ENCODE measurements at places on chromosomes 5 and 9.

GRCh38 chr9:105405514-105406131 is 42.2 kb upstream of the FSD1L start:
- peak; percentile 68 for DNase-seq

- peak; percentile 52 for DNase-seq
These were observed 2.2 kb downstream of the NR2F1 start for GRCh38 chr5:93585041-93585766.

DNA sequence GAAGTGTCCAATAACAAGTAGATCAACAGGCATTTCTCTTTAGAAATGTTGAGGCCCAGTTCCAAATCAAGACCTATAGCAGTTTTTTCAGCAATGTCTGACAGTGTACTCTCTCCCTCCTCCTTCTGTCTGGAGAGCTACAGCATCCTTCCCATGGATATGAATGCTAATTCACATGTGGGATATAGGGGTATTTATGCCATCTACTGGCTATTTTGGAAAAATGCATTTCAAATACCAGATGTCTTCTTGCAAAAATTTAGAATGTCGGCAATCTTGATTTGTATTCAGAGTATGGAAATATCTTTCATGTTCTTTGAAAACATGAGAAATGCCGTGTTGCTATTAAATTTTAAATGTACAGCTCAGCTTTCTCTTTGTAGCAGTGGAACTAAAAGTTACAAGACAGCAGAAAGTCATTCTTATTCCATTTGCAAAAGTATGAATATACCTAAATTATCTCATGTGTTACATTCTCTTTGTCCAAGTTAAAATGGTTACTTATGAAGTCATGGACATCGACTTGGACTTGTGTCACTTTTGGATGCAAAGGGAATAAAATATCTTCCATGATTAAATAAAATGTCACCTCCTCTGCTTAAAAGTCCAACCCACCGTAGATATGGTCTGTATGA is 647.8 kb downstream of the TAF11L14 start:
- DNase-seq, result peak; percentile 53

- no peak for DNase-seq
These were observed 190.5 kb downstream of the LURAP1L start for GRCh38 chr9:12965303-12965702.

DNA sequence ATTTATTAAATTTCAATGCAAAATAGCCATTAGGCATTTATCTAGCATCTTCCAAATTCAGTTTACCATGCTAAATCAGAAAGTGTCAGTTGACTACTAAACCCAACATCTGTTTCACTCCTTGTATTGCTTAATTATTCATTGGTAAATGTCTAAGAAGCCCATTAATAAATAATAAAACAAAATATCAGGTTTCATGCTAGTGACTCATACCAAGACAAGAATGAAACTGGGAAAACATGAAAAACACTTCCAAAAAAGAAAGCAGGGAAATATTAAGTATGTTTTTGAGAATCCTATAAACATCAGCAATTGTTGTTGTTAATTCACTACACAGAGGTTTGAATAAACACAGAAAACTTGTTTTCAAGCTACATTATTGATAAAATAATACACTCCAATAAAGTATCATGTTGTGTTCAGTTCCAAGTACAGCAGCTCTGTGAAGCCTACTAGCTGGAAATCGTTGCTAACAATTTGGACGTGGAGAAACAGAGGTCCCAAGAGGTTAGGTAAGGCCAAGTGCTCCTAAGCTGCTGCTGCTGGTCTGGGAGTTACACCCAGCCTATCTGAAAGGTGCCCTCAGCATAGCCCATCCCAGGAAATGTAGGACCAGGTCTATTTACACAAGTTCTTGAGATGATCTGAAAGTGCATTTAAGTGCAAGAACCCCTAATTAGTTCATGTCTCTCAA is 78.8 kb downstream of the GNAQ start:
- no peak for DNase-seq

DNA sequence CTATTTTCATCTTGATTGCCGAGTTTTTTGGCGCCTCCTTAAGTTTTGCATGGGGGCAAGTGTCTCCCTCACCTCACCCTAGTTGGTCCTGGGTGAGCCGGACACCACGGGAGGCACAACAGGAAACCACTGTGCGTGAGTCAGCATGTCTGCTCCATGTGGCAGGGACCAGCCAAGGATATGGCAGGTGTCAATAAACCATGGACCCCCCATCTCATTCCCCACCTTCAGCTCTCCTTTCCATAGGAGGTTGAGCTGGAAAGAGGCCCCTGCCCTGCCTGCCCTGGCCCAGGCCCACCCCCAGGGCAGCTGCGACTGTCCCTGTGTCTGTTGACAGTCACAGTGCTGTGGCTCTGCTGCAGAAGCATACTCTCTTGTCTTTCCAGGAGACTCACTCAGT is 3.1 kb downstream of the SPACA9 start:
- no peak for DNase-seq

- peak; percentile 69 for DNase-seq
These were observed 193.3 kb downstream of the NTRK2 start for GRCh38 chr9:84862810-84863287.

- no peak for DNase-seq
These were observed 39.5 kb downstream of the SNCAIP start for GRCh38 chr5:122351416-122352157.

DNA sequence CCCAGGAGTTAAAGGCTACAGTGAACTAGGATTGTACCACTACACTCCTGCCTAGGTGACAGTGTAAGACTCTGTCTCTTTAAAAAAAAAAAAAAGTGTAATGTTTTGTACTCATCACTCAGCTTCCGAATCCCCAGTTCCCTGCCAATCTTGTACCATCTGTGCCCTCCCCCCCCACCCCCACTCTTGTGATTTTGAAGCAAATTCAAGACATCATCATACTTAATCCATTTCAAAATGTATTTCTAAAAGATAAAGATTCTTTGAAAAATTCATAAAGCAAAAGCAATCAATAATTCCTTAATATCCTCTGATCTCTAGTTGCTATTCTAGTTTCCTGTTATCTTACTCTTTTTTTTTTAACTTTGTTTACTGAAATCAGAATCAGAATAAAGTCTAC is 34.9 kb upstream of the HMCN2 start:
- no peak for DNase-seq

- no peak for DNase-seq
These were observed 231.3 kb downstream of the FSTL4 start for GRCh38 chr5:133381041-133381440.

DNA sequence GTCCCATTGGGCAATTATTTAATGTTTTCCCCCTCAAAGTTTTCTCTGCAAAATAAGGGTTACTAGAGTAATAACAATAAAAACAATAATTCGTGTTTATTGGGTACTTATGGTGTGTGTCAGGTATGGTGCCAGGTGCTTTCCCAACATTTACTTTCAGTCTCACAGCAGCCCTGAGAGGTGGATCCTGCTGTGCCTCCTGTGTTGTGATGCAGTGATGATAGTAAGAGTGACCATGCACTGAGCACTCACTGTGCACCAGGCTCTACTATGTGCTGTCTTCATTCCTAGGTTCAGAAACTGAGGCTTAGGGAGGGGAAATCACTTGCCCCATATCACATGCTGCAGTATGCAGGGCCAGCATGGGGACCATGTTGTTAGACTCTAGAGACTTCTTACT is 15.5 kb downstream of the OTULINL start:
- no peak for DNase-seq

DNA sequence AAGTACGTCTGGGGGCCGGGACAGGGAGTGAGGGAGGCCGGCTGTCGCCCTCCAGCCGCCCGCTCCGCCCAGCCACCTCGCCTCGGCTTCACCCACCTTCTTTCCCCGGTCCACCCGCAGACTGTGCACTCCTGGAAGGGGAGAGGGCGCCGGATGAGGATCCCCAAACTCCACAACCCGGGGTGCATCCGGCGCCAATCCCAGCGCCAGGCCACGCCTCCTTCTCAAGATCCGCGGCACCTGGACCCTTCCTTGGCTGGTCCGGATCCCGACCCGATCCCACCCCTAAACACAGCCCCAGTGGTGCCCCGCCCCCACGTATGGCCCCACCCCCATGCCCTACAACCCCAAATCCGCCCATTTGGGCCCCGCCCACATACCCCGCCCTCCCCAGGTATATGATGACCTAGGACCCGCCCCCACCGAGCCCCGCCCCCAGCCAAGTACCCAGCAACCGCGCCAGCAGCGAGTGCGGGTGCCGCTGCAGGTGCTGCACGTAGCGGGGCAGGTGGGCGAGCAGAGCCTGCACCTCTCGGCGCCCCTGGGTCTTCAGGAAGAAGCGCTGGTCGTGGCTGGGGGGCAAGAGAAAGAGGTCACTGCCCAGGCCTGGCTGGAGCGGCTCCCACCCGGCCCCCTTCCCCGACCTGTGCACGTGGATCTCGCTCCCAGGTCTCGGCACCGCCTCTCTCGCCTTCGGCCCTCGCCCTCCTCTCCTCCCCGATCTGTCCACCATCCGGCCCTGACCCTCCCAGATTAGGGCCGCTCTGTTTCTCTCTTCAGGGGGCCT is 3.2 kb downstream of the PIP5KL1 start:
- no peak for DNase-seq

- DNase-seq, result no peak
These were observed 62.9 kb downstream of the FOCAD start for GRCh38 chr9:20746967-20747366.

DNA sequence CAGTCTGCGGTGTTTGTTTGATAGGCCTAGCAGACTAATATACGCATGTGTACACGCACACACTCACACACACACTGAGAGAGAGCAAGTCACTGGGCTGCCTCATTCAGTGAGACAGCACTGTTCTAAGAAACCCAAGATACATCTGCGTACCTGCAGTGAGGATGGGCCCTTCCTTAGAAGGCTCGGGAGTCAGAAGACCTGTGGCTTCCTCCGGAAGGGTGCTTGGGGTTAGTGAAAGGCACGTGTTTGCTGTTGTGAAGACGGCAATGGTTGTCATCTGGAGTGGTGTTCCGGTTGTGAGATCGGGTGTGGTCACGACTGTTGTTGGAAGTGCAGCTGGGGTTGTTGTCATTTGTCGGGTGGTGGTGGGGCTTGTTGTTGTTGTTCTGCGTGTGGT is 11.7 kb downstream of the TIMD4 start:
- DNase-seq, result no peak

DNA sequence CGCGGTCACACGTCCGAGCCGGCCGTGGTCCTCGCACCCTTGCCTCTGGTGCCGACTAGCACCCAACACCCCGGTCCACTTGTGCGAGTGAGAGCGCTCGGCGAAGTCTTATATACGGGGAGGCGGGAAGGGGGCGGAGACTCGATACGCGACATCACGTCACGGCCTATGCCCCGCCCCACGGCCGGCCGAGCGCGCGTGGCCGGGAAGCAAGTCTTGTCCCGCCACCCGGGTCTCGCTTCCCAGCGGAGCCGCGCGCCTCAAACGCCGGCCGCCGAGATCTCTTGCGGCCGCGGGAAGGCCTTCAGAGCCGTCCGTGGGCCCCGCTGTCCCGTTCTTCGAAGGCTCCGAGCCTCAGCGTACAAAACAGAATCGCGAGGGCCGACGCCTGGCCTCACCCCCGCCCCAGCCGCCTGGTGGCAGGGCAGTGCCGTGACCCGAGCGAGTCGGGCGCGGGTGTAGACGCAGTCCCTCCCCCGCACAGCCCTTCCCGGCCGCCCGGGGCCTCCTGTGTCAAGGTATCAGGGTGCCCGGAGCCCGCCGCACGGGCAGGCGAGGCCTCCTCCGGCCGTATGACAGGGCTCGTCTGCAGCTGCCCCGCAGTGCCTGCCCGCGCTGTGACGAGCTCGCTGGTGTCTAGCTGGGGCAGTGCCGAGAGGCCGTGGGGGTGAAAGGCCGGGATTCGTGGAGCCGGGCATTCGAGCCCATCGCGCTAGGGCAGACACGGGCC is at the start of gene PLK2:
Gene PLK2, minus strand, starts transcription at position 85 of the 730 bp plus-strand sequence. CDS start 127 bp downstream, outside the sequence.
- peak; percentile 98 for DNase-seq
